ENCODE measurements at places on chromosomes 16 and 17. TPM values are rescaled to one million over a fixed set of nuclear protein-coding genes. Genes with fewer than 3 reads are reported as not detected.

MARVELD3 gene
- total RNA-seq = not detected

NXN gene
- 61.4 TPM for total RNA-seq

APOH gene
- total RNA-seq = not detected

HEATR9 gene
- not detected for total RNA-seq

UTS2R gene
- not detected for total RNA-seq

SLC9A5 gene
- total RNA-seq = 0.86 TPM

ABCC6 gene
- total RNA-seq = under 0.01 TPM

CACNA1G gene
- not detected for total RNA-seq

XAF1 gene
- total RNA-seq = 2.0 TPM

GCGR gene
- total RNA-seq = not detected

SOCS1 gene
- total RNA-seq = 1.1 TPM

HOXB4 gene
- total RNA-seq = 6.0 TPM

FBXL16 gene
- 0.29 TPM for total RNA-seq

PDPK1 gene
- 30.7 TPM for total RNA-seq

LUC7L3 gene
- total RNA-seq = 19.6 TPM

NXPH3 gene
- total RNA-seq = 1.6 TPM

CCDC154 gene
- 0.10 TPM for total RNA-seq

DPH1 gene
- total RNA-seq = 20.7 TPM

PRCD gene
- under 0.01 TPM for total RNA-seq

C16orf54 gene
- not detected for total RNA-seq

WSCD1 gene
- total RNA-seq = 30.1 TPM

C16orf78 gene
- total RNA-seq = not detected

SLC5A10 gene
- not detected for total RNA-seq

MED13 gene
- total RNA-seq = 62.7 TPM

TEKT1 gene
- not detected for total RNA-seq

TBC1D3C gene
- total RNA-seq = not detected

USP22 gene
- total RNA-seq = 425 TPM

SOST gene
- total RNA-seq = not detected

C17orf107 gene
- total RNA-seq = 1.3 TPM

ADAM11 gene
- 0.10 TPM for total RNA-seq

ABCC12 gene
- not detected for total RNA-seq

DOC2A gene
- total RNA-seq = not detected

CDRT15L2 gene
- not detected for total RNA-seq

ENPP7 gene
- not detected for total RNA-seq

KREMEN2 gene
- not detected for total RNA-seq

ACSM2A gene
- not detected for total RNA-seq

C17orf50 gene
- not detected for total RNA-seq

ABCA6 gene
- total RNA-seq = 34.3 TPM

NPIPB6 gene
- total RNA-seq = 1.1 TPM

MT3 gene
- not detected for total RNA-seq

UBALD2 gene
- total RNA-seq = 8.4 TPM

PPL gene
- 2.6 TPM for total RNA-seq

TMEM100 gene
- total RNA-seq = not detected

KRT24 gene
- total RNA-seq = not detected

RNF112 gene
- total RNA-seq = not detected

WNT3 gene
- 1.2 TPM for total RNA-seq

NOXO1 gene
- total RNA-seq = not detected

KCTD19 gene
- 0.33 TPM for total RNA-seq

ITGB4 gene
- total RNA-seq = 50.0 TPM

EVPLL gene
- not detected for total RNA-seq

TMEM235 gene
- not detected for total RNA-seq

CD7 gene
- total RNA-seq = not detected

UNKL gene
- 11.4 TPM for total RNA-seq

TP53TG3C gene
- total RNA-seq = not detected

GP1BA gene
- not detected for total RNA-seq

ICAM2 gene
- total RNA-seq = 806 TPM

DCTN5 gene
- 66.0 TPM for total RNA-seq

CCDC78 gene
- total RNA-seq = 1.3 TPM

DRC7 gene
- 0.48 TPM for total RNA-seq

Measured in vein endothelial cell (primary cell).